Skin of body (tissue), 3 donors: ENCODE measurements at places on chromosomes 12 and 14.

GRCh38 chr12:129532707-129533499 is 370.9 kb downstream of the TMEM132D start:
- no peak for DNase-seq

GRCh38 chr12:7091660-7092228 is 501 bp downstream of the C1R start:
- DNase-seq = no peak

DNA sequence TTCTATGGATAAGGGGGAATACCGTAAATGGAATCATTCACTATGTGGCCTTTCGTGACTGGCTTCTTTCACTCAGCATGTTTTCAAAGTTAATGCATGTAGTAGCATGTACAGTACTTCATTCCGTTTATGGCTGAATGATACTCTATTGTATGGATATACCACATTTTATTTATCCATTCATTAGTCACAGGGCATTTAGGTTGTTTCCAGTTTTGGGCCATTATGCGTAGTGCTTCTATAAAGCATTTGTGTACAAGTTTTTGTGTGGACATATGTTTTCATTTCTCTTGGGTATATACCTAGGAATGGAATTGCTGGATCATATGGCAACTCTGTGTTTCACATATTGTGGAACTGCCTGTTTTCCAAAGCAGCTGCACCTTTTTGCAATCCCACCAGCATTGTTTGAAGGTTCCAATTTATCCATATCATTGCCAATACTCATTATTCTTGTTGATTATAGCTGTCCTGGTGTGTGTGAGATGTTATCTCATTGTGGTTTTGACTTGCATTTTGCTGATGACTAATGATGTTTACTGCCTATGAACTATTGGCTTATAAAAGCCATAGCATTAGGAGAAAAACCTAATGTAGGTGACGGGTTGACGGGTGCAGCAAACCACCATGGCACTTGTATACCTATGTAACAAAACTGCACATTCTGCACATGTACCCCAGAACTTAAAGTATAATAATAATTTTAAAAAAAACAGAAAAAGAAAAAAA is 45.5 kb downstream of the ATF7IP start:
- no peak for DNase-seq

DNA sequence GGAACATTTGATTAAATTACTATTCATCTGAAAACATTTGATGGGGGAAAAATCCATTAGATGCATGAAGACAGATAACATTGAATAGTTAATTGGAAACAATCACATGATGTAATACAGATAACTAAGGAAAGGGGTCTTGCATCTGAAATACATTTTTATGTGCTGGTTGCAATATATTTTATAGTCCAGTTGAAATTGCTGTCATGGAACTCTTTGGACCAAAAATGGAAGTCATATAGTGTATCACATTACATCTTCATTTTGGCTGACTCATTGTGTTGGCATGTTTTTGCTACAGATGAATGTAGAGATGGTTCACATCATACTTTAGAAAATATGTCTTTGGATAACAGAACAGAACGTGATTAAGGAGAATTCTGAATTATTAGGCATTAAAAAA is 43.0 kb upstream of the GNPNAT1 start:
- DNase-seq = peak; percentile 81

- no peak for DNase-seq
Measured at GRCh38 chr14:89279649-89280232, 137.3 kb downstream of the FOXN3 start.

DNA sequence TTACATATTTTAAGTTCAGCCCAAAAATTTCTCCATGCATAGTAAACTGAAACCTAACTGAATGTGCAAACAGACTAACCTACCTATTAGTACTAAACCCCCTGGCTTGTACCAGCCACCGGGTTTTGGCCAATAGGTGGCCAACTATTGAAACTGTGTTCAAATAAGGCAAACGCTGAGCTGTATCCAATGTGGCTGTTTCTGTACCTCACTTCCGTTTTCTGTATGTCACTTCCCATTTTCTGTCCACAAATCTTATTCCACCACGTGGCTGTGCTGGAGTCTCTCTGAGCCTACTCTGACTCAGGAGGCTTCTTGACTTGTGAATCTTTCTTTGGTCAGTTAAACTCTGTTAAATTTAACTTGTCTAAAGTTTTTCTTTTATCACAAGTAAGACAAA is 6.0 kb upstream of the FBXO34 start:
- DNase-seq = no peak

- no peak for DNase-seq
Measured at GRCh38 chr14:106491851-106492250, 965.5 kb downstream of the TMEM121 start.

GRCh38 chr12:3491938-3492792 is 1.2 kb downstream of the PRMT8 start:
- peak; percentile 5 for DNase-seq

GRCh38 chr12:80867941-80868340 is 69.8 kb downstream of the LIN7A start:
- no peak for DNase-seq

GRCh38 chr12:116773276-116773731 is 35.2 kb downstream of the RNFT2 start:
- DNase-seq = no peak

DNA sequence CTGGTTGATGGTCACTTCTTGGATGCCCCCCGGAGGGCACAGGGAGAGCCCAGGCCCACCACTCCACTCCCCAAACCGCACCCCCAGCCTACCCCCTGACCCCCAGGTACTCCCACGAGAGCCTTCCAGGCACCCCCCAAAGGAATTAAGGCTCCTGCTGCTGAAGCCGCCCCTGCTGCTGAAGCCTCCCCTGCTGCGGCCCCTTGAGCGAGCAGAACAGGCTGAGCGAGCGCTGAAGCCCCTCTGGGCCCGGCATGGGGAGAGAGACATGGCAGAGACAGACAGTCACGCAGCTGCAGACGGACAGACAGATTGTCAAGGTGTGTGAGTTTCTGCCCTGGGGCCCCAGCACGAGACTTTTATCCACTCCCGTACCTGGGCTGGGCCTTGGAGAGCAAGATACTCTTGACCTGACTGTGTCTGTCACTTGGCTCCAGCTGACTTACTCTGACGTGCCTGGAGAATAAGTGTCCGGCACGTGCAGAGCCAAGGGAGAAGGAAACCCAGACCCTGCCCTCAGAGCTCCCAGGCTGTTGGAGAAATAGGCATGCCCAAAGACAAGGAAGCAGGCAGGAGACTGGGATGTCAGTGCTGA is at the start of gene KRT78:
TSS of gene KRT78 (minus strand) at position 334 of the 595 bp plus-strand sequence. CDS start at position 270, 64 bp downstream.
- DNase-seq = no peak

- no peak for DNase-seq
Measured at GRCh38 chr14:87830443-87831096, 162.4 kb downstream of the GALC start.

DNA sequence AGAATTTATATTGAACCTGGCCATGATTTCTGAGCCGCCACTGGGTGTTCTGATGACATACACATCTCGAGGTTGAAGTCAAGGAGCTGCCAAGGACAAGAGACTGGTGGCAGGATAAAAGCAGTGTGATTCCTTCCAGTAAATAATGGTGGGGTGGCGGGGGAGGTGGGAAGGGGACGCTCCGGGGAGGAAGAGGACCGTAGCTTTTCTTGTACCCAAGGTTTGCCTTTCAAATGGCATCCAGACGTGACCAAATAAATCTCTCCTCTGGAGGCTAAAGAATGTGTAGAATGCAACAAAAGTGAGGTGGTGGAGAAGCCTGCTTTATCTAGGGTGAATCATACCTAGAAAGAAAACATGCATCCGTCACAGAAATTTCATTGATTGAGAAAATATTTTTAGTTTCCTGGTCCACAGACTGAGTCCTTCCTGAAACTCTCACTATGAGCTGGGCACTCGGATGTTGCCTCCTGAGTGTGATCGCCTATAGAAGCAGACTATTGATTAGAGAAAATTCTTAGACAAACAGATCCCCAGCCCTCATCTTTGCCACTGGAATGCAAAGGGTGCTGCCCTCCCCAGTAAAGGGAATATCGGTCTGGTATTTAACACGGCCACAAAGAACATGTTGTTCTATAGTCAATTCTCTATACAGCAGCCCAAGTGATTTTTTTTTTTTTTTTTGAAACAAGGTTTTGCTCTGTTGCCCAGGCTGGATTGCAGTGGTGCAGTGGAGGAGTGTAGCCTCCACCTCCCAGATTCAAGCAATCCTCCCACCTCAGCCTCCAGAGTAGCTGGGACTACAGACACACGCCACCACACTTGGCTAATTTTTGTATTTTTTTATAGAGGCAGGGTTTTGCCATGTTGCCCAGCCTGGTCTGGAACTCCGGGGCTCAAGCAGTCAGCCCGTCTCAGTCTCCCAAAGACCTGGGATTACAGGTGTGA is 112.1 kb downstream of the DPF3 start:
- no peak for DNase-seq

DNA sequence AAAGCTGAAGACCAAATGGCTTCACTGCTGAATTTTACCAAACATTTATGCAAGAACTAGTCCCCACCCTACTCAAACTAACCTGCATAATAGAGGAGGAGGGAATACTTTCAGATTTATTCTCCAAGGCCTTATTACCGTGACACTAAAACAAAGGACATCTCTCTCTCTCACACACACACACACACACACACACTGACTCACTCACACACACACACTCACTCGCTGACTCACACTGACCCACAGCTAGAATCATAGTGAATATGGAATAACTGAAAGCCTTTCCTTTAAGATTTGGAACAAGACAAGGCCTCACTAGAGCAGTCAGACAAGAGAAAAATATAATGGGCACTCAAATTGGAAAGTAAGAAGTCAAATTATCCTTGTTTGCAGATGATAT is 1014.1 kb downstream of the TMTC2 start:
- DNase-seq = no peak

GRCh38 chr12:68800294-68800693 is 7.7 kb upstream of the MDM2 start:
- DNase-seq = no peak

GRCh38 chr12:89153341-89153740 is 199.0 kb downstream of the DUSP6 start:
- no peak for DNase-seq

DNA sequence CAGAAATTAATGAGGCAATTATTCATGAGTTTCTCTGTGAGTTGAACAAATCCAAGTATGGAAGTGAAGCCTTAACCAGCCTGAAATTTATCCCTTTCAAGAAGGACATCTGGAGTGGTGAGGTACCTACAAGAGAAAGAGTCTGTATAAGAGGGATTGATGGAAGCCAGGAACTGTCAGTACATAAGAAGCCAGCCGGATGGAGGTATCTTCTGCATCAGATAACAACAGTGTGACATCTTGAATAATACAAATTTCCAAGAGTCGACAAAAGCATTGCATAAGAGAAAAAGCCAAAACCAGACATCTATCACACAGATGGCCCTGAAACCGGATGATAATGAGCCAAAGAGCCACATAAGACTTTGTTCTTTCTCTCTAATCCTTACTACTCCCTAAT is 781.2 kb downstream of the FLRT2 start:
- no peak for DNase-seq

GRCh38 chr14:86404989-86405649 is 875.2 kb downstream of the FLRT2 start:
- no peak for DNase-seq

DNA sequence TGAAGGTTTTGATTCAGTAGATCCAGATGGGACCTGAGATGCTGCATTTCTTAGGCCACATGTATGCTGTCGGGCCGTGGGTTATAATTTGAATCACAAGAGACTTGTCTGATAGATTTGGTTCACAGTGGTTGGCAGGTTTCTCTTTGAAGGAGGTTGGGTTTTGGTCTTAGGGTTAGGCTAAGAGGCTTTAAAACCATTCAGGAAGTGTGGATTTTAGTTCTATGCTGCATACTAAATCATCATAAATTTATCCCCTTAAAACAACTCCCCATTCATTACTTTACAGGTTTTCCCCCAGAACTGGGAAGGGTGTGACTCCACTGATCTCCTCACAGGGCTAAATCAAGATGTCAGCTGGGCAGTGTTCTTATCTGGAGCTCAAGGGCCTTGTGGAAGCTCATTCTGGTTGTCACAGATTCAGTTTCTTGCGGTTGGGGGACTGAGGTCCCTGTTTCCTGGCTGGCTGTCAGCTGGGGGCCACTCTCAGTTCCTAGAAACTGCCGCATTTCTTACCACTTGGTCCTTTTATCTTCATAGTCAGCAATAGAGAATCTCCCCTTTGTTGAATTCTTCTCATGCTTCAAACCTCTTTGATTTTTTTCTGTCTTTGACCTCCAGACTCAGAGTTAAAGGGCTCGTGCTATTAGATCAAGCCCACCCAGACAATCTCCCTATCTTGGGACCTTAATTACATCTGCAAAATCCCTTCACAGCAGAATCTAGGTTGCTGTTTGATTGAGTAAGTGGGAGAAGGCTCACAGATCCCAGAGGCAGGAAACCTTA is 20.6 kb upstream of the PCNX1 start:
- DNase-seq = no peak

GRCh38 chr14:80575763-80576162 is 364.5 kb upstream of the DIO2 start:
- no peak for DNase-seq

DNA sequence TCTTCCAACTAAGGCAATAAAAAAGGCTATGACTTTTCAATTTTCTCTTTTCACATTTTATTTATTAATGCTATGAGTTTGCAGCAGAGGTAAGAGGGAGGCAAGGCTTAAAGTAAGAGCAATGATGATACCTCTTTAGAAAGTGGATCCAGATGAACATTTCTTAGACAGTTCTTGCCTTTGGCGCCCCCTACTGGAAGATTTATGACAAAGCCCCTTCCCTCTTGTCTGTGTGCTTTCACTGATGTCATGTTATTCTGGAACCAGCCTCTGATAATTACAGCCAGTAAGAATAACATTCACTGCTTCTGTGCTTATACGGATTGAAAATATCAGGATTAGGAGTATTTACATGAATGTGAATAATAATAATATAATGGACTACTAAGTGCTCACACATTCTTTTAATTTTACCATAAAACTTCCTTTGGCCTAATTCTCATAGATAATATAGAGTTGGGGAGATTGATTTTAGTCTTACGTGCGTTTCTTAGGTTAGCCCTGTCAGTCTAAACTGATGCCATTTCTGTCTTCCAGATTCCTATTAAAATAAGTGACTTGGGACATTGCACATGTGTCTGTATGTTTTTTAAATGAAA is 1929.9 kb upstream of the SEL1L start:
- DNase-seq = no peak

GRCh38 chr14:46048127-46048526 is 603.5 kb downstream of the RPL10L start:
- no peak for DNase-seq

DNA sequence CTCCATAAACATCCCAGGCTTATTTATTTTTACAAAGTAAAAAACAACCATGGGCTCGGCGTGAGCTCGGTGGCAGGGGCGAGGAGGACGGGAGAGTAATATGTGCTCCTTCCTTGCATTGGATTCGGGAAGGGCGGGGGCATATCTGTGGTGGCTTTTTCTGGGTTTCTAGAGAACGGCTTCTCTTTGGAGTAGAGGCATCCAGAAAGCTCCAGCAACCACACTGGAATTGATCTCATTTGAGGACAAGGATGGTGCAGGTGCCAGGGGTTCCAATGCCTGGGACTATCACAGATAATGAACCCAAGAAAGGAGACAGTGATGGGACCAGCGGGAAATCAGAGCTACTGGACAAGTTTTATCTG is 18.9 kb downstream of the ADGRD1 start:
- DNase-seq = no peak

- peak; percentile 57 for DNase-seq
Measured at GRCh38 chr14:21068521-21069387, 1.4 kb upstream of the ARHGEF40 start.
